ENCODE measurements at places on chromosomes 2 and 18.
A peak's percentile ranks its signal among the peaks of the same experiment; 100 is the strongest.

DNA sequence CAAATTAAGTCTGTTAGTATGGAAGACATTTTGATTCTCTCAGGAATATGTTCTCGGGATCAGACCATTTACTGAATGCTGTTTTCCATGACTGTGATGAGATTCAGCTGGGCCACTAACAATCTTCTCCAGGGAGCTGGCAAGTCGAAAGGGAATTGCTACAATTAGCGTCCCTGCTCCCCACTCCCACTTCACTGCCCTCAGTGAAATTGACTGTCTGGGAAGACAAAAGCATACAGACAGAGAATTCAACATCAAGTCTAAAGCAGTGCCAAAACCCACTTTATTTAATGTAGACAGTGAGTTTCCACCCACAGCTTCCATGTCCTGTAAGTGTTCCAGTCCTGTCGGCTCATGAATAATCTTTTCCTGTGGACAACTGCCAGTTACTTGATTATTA is 34.0 kb upstream of the COL3A1 start:
- no peak for DNase-seq

GRCh38 chr2:11580697-11581096 is 46.9 kb downstream of the GREB1 start:
- no peak for DNase-seq

GRCh38 chr2:117232305-117232704 is 582.2 kb upstream of the DDX18 start:
- DNase-seq, result peak; percentile 7

DNA sequence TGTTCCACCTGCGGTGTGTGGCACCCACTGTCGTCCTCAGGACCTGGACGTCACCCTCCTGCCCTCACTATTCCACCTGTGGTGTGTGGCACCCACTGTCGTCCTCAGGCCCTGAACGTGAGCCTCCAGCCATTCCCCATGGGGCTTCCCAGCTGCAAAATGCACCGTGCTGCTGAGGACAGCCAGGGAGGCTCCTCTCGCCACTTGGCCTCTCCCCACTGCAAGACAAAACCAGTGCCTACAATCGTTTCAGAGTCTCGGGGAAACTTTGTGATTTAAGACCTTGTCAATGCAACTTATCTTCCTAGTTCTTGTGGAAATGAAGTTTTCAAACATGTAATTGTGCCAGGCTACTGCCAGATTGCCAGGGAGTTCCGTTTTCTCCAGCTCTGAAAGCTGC is 319.3 kb upstream of the SALL3 start:
- DNase-seq, result no peak

GRCh38 chr2:43943323-43943722 is 52.5 kb downstream of the LRPPRC start:
- no peak for DNase-seq

Measured in large intestine (tissue), 12 donors.